HFF-Myc (cell line): ENCODE measurements at places on chromosomes 5 and 9.

- no peak for DNase-seq
These were observed 215.8 kb upstream of the TRIM32 start for GRCh38 chr9:116471093-116471906.

- no peak for DNase-seq
These were observed 7.4 kb upstream of the CCDC187 start for GRCh38 chr9:136311051-136312008.

DNA sequence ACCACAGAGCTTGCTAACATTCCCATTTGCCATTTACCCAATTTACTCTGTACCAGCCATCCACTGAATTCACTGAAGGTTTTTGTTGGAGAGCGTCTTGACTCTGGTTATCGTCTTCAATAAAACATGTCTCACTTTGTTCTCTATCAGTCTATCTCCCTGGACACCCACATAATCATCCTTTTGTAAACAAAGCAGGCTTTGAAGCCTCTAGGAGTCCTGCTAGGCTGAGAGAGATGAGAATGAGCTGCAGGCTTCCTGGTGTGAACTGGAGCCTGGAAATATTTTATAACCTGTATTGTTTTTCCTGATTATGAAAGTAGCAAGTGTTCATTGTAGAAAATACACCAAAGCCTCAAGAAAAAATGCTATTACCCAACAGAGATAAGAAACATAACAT lies 140.6 kb upstream of the ZNF366 start:
- DNase-seq, result no peak

- DNase-seq, result no peak
These were observed 661.8 kb downstream of the SEMA5A start for GRCh38 chr5:8884029-8884428.

- DNase-seq, result no peak
These were observed 22.2 kb upstream of the ADAMTS2 start for GRCh38 chr5:179367491-179367890.

- DNase-seq, result no peak
These were observed 339.9 kb downstream of the PRELID2 start for GRCh38 chr5:145495196-145495595.

DNA sequence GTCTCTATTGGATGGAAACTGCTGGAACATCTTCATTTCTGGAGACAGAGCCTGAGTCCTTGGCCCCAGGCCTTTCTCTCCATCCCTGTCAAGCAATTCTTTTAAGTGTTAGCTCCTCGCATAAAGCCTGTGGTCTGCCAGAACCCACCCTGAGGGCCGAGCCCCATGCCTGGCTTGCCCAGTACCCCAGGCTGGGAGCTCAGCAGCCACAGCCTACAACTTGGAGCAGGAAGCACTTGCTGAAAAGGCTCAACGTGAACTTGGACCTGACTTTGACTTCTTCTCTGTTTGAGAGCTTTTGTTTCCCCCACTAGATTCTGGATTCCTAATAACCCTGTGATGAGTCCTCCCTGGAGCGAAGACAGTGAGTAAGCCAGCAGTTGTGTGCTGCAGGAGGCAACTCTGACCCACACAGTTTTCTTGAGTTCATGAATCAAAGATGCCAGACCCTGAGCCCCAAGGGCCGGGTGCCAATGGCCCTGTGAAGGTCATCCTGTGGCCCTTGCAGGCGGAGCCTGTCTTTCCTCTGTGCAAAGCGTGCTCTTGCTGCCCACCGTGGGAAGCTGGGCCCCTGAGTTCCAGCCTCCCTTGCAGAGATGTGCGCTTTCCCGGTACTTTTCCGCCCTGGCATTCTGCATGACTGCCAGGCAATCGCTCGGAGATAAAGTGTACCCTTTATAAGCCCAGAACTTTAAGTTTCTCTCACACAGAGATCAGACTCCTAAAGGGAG lies 64.3 kb upstream of the RUFY1 start:
- DNase-seq, result no peak

DNA sequence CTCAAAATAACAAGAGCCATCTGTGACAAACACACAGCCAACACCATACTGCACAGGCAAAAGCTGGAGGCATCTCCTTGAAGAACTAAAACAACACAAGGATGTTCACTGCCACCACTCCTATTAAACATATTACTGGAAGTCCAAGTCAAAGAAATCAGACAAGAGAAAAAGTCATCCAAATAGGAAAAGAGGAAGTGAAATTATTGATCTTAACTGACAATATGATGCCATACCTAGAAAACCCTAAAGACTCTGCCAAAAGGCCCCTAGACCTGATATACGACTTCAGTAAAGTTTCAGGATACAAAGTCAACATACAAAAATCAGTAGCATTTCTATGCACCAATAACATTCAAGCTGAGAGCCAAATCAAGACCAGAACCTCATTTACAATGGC lies 30.0 kb upstream of the MACIR start:
- no peak for DNase-seq

GRCh38 chr5:15823398-15823797 lies 323.4 kb downstream of the FBXL7 start:
- no peak for DNase-seq

GRCh38 chr5:72637058-72637457 lies 129.8 kb upstream of the ZNF366 start:
- DNase-seq, result no peak

GRCh38 chr9:73807952-73808351 lies 656.3 kb downstream of the ANXA1 start:
- no peak for DNase-seq

DNA sequence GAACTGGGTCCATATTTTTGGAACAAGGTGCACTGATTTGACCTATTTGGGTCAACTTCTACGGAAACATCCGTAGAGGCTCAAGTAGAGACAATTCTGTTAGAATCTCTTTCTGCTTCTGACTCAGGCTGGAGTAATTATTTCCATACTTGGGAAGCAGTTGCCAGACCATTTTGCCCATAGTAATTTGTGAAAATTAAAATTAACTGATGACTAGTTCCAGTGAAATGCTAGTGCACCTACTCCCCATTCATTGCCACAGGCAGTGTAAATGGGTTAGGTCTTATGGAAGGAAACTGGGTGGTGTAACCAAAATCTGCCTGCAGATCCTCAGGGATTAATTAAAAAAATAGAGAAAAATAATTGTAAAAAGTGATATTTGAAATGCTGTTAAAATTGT lies 201.1 kb downstream of the TENT4A start:
- DNase-seq, result no peak

DNA sequence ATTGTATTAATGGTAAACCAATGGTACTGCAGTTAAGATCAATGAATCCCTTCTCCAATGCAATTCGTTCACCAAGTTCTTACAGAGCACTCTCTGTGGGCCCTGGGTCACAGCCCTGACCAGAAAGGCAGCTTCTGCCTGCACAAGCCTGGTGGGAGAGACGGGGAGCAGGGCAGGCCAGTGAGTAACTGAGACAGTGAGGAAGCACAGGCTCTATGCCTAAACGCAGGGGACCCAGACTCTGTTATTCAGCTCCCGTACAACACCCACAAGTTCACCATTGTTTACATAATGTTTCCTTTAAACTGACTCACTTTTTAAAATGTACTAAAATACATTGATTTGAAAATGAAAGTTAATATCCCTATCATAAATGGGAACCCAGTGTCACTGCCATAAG lies 40.5 kb upstream of the CTSL start:
- DNase-seq, result no peak

- no peak for DNase-seq
These were observed 38.0 kb downstream of the VAV2 start for GRCh38 chr9:133953976-133954709.
